Activated gamma-delta T cell treated with Interleukin-2 at 50 U/mL for 16 hours (primary cell): ENCODE measurements at places on chromosomes 1 and 21.

- no peak for DNase-seq
Measured at GRCh38 chr1:103275725-103276124, 167.4 kb upstream of the COL11A1 start.

DNA sequence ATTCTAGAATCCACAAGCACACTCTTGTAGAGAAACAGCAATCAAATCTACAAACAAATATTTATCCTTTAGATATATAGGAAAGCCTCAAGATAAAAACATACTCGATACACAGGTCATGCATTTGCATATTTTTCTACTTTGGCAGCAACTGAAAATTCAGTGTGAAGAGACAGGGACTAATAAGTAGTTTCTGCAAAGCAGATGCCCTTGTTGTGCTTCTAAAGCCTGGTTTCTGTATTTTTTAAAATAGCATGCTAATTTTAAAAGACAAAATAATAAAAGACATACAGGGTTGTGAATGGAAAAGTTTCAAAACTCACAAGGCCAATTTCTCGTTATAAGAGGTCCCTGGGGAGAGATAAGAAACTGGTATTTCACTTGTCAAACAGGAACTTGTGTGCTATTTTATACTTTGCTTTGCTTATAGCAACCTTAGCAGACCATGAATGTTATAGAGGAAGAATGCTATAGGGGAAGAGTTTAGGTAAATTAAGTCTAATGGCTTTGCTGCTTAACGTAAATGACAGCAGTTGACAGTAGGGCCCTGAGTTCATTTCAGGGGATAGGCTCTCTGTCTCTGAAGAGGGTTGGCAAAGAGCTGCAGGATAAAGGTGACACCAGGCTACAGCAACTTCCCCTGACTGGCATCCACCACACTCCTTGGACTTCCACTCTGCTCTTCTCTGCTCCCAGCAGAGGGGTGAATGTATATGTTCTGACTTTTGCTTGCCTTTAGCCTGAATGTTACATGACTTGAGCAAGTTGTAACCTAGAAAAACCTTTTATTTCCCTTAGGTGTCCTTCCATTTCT lies 9.4 kb upstream of the RGS13 start:
- DNase-seq: no peak

DNA sequence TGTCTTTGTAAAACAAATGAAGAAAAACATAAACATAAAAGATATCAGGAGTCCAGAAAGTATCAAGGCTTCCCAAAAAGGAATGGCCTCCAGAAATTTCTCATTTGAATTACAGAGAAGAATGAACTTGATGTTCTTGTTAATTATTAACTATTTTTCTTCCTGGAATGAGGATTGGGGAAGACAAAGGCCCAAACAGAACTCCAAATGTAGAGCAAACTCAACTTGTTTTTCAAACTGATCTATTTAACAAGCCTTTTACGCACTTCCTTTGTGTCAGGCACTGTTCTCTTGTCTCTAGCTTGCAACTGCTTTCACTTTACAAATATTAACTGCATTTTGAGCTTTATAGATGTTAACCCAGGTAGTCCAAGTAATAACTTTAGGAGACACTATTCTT lies 45.5 kb downstream of the LAMC2 start:
- DNase-seq: no peak

GRCh38 chr1:65207317-65207716 lies 59.3 kb downstream of the AK4 start:
- DNase-seq: no peak

DNA sequence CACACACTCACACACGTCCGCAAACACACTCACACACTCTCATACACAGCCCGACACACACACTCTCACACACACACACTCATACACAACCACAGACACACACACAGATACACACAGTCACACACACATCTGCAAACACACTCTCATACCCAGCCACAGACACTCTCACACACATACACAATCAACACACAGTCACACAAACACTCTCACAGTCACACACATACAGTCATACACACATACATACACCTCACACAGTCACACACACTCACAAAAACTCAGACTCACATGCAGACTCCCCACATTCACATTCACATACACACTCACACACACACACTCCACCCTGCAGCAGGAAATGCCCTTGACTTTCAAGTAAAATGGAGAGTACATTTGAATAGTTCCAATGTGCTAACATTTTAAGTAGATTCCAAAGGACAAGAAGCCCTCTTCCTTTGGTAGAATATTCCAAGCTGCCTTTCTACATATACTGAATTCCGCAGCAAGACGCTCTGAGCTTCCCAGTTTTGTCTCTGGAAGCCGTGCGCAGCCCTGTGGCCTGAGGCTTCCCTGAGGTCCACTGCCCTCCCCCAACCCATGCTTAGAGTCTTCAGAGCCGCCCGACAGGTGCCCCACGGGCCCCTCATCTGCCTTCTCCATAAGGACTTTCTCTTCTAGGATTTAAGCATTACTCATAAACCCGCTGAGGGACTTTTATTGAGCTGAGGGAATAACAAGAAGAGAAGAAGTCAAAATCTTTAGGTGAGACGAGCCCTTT lies 9.7 kb downstream of the BATF3 start:
- DNase-seq: no peak

DNA sequence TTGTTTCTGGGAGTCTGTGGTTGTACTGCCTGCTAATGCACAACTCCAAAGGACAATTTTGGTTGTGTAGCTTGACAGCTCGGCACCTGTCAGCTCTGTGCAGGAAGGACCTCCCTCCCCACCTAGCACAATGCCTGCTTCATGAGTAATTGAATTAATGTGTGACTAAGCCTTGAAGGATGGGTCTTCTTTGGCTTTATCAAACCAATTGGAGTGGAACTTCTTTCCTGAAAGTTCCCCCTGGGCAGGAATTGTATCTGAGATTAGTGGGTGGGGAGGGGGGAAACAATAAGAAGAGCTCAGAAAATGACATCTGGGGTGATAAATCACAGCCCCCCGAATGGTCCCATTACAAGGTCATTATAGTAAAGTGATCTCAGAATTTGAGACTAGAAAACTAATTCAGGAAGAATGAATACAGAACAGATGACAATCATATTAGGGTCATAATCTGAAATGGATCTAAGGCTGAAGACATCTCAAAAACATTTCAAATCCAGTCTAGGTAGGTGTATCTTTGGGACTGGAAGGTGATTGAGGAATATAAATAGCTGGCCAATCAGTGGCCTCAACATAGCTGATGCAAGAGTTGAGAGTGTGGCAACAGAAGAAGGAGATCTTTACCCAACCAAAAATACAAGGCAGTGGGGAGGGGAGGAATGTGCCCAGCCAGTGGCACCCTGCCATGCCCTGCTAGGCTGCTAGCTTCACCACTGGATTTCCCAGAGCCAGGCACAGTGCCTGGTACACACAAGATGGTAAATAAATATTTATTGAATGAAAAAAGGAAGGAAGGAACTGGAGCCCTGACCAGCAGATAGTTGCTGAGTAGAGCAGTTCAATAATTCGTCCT lies 10.1 kb upstream of the SESN2 start:
- DNase-seq: no peak

DNA sequence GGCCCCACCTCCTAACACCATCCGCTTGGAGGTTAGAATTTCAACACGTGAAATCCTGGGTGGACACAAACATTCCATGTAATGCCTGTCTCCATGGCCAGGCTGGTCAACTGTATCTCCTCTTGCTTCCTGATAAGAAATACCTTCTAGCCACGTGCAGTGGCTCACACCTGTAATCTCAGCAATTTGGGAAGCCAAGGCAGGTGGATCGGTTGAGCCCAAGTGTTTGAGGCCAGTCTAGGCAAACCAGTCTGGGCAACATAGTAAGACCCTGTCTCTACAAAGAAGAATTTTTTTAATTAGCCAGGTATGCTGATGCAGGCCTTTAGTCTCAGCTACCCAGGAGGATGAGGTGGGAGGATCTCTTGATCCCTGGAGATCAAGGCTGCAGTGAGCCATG lies 58.3 kb upstream of the GALNT2 start:
- no peak for DNase-seq

GRCh38 chr1:221989741-221990140 lies 247.9 kb upstream of the DUSP10 start:
- DNase-seq: no peak

DNA sequence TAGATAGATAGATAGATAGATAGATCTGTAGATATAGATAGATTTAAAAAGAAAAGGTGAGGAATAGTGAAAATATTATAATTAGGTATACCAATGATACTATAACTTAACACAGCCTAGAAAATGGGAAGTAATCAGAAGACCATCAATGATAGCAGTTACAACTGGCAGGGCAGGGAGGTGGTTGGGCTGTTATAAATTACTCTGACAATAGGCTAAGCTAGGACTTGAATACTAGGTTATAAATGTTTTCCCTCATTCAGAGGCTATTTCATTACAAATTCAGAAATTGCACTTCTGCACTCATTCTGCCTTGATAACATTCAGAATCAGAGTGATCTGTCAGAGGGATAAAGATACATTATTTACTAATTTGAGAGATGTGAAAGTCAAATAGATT lies 273.4 kb upstream of the PLD5 start:
- DNase-seq: no peak
